ENCODE measurements at places on chromosomes 5 and 9. TPM values are rescaled to one million over a fixed set of nuclear protein-coding genes. Genes with fewer than 3 reads are reported as not detected.
A peak's percentile ranks its signal among the peaks of the same experiment; 100 is the strongest.

TMEM215 gene
- total RNA-seq: not detected

DNA sequence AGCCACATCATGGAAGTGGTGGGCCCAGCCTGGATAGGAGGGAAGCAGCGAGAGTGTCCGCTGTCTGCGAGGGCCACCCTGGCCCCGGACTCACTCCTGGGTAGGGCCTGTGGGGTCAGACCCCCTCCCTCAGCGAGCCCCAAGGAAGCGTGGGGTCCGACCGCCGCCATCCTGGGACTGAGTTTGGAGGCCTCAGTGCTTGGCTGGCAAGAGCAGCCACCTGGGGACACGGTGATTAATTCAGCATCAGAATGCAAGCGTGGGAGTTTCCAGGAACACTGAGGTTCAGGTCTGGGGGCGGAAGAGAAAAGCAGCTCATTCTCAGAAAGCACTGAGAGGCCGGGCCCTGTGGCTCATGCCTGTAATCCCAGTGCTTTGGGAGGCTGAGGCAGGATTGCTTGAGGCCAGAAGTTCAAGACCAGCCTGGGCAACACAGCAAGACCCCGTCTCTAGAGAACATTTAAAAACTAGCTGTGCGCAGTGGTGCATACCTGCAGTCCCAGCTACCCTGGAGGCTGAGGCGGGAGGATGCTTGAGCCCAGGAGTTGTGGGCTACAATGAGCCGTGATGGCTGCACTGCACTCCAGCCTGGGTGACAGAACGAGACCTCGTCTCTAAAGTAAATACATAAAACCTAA lies 18.3 kb upstream of the CAMSAP1 start:
- DNase-seq: peak; percentile 70
- H3K27ac ChIP-seq: no peak overlapping the region
- no peaks in the 10 kb centered on the region for H3K36me3 ChIP-seq
- H3K27me3 ChIP-seq: no peaks in the 10 kb centered on the region
- H3K4me1 ChIP-seq: peaks cover 12% of the 10 kb centered on the region

- H3K4me3 ChIP-seq: no peak overlapping the region
- peaks cover 14% of the 10 kb centered on the region for H3K4me1 ChIP-seq
- H3K36me3 ChIP-seq: no peaks in the 10 kb centered on the region
- no peak for DNase-seq
Observed at GRCh38 chr9:90010793-90011192, 406.0 kb downstream of the GADD45G start.

DNA sequence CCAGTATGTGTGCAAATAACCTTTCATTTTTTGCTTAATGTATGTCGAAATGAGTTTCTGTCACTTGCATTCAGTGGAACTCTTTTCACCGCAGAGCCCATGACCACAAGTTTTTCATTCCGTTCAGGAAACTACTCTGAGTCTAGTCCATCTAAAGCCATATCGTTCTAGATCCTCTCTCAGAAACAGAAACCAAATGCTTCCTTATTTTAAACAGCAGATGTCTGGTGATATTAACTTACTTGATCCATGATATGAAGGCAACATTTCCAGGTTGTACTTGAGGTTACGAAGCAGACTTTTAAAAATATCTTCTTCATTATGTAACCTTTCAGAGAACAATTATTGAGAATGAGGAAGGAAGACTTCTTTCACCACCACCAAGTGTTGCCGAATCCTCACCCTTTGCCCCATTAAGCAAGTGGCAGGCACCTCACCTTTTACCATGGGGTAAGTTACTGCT lies 72.4 kb upstream of the GNAQ start:
- no peaks in the 10 kb centered on the region for H3K4me1 ChIP-seq
- no peak overlapping the region for H3K4me3 ChIP-seq
- peaks cover 21% of the 10 kb centered on the region for H3K27me3 ChIP-seq
- H3K27ac ChIP-seq: no peak overlapping the region

Measured in osteoblast (primary cell).